ENCODE measurements at places on chromosomes 12 and 14.

DNA sequence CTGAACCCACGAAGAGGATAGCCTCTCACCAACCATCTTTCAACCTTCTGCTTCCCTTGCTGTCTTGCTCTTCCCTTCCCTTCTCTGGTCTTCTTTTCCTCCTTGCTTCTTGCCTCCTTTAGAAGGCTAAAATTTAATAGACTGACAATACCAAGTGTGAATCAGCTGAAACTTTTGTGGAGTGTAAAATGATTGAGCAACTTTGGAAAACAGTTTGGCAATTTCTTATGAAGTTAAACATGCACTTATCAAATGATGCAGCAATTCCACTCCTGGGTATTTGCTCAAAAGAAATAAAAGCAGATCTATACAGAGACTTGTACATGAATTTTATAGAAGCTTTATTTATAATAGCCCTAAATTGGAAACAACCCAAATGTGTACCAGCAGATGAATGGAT is 3.3 kb upstream of the KRT86 start:
- no peak for DNase-seq

DNA sequence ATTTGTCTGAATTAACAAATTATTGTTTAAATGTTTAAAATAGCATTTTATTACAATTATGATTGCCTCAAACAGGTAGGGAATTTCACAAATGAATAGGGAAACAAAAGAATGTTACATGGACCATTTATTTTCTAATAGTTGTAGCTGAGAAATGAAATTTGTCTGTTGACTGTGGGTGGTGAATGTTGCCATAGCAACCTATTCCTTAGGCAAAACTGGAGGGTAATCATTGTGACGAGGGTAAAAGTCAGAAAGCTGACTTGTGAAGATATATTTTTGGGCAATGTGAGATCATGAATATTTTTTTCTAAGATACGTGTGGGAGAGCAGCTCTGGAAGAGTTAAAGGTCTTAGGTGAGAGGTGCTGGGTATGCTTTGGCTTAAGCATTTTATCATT is 24.2 kb upstream of the CLEC14A start:
- no peak for DNase-seq

DNA sequence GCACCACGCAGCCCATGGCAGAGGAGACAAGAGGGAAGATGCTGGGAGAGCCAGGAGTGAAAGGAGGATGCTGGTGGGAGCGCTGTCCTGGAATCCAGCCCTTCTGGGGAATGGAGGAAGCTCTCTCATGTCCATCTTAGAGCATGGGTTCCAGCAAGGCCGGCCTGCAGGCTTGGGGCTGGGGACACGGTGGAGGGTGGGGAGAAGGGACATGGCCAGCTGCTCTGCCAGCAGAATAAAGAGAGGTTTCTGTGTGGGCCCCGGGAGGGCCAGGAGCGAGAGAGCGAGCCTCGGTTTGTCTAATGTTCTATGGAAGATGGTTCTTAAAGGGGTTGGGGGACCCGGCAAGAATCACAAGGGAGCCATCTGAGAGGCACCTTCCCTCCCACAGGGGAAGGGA is 60.2 kb downstream of the RIMBP2 start:
- DNase-seq, result no peak

DNA sequence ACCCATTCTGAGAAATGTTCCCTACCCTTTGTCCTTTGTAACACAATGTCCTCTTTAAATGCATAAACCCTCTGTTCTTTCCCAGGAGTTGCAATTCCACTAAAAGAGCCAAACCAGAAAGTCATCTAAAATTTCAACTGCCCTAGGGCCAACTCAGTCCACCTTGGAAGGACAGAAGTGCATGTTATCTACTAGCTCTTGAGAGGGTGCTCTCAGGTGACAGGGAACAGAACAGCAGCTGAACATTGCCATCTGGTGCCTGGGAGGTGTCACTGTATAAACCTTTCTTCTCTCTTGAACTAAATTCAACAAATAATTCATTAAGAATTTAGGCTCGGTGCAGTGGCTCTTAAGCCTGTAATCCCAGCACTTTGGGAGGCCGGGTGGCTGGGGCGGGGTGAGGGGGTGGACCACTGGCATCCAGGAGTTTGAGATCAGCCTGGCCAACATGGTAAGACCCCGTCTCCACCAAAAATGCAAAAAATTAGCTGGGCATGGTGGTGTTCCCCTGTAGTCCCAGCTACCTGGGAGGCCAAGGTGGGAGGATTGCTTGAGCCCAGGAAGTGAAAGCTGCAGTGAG is 10.3 kb upstream of the FERMT2 start:
- peak; percentile 85 for DNase-seq

DNA sequence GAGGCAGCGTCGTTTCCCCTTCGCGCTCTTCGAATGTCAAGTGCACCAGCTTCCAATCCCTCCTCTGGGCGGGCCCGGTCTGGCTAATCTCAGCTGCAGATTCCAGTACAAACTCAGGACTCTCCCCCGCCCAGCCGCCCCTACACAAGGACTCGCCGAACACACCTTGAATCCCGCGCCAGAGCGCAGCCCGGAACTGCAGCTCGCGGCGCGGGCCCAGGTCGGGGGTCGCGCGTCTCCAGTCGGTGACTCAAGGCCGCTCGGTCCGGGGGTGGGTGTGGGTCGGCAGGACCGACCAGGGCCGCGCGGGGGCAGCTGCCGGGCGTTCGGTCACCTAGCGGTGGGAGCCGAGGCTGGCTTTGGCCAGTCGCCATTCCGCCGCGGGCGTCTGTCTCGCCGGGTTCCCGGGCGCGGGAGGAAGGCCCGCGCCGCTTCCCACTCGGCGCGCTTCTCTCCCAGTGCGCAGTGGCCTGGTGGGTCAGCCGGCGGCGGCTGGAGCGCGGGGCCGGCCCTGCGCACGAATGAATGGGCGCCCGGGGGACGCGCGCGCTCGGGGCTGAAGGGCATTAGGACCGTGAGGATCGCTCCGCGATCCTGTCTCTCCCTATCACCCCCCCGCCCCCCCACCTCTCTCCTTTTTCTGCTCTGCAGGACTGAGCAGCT is at the start of gene GALNT16:
TSS of gene GALNT16 (plus strand) at position 632 of the 663 bp plus-strand sequence. CDS start 133 bp downstream, outside the sequence.
- peak; percentile 81 for DNase-seq

GRCh38 chr12:108570743-108571608 is 8.6 kb downstream of the ISCU start:
- DNase-seq, result no peak
